ENCODE measurements at places on chromosomes 7 and 10. TPM values are rescaled to one million over a fixed set of nuclear protein-coding genes. Genes with fewer than 3 reads are reported as not detected.

TCAF2 gene
- 7.1 TPM for total RNA-seq

HOXA3 gene
- 12.0 TPM for total RNA-seq

CALHM1 gene
- total RNA-seq: not detected

CYP26A1 gene
- total RNA-seq: 2.1 TPM

CARD11 gene
- total RNA-seq: 41.8 TPM

MPP7 gene
- 0.73 TPM for total RNA-seq

PPP1R9A gene
- 3.0 TPM for total RNA-seq

OLAH gene
- total RNA-seq: 0.51 TPM

HMX3 gene
- total RNA-seq: not detected

CAV2 gene
- 179 TPM for total RNA-seq

AKR1C4 gene
- not detected for total RNA-seq

BTBD16 gene
- total RNA-seq: 0.78 TPM

DNA sequence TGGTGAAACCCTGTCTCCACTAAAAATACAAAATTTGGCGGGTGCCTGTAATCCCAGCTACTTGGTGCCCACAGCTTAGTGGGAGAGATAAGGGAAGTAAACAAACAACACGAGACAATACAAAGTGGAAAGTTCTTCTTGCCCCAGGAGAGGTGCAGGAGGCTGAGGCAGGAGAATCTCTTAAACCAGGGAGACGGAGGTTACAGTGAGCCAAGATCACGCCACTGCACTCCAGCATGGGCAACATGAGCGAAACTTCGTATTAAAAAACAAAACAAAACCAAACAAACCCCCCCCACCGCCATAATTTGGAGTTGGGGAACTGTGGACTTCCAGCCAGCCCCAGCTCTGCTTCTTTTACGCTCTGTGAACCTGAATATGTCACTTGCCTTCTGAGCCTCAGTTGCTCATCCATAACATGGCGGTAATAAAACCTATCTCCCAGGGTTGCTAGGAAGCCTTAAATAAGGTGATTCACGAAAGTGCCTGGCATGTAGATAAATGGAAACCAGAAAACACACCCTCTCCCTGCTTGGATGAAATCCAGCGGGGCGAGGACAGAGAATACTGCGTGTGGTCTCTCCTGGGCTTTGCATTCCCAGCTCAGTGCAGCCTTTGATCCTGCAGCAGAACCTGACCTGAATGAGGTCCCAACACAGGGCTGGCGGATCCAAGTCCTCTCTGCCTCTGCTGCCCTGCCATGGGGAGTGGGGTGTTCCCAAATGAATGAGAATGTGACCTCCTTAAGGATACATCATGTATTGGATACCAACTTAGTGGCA is 10.2 kb downstream of the MLXIPL start:
- no peak for DNase-seq

DNA sequence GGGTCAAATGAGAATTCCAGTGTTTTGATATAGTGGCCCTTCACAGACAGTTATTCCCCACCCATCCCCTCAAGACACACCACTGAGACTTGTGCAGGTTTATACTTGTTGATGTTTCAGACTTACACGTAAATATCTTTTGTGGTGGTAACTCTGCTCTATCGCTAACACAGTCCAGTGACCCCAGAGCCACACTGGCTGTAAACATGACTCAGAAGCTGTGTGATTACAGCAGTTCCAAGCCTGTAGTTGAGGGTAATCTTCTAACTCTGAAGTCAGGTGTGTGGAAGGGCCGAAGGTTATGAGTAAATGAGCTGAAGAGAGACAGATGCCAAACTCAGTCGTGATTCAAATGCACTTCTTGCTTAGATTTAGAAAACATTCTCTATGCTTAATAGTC is 19.4 kb downstream of the NOBOX start:
- no peak for DNase-seq

- peak; percentile 67 for DNase-seq
Observed at GRCh38 chr10:84360637-84361365, 32.4 kb downstream of the CCSER2 start.

GRCh38 chr10:68192113-68192512 is 39.8 kb downstream of the ATOH7 start:
- no peak for DNase-seq

- no peak for DNase-seq
Observed at GRCh38 chr10:13739183-13739582, 152.4 kb downstream of the PRPF18 start.

DNA sequence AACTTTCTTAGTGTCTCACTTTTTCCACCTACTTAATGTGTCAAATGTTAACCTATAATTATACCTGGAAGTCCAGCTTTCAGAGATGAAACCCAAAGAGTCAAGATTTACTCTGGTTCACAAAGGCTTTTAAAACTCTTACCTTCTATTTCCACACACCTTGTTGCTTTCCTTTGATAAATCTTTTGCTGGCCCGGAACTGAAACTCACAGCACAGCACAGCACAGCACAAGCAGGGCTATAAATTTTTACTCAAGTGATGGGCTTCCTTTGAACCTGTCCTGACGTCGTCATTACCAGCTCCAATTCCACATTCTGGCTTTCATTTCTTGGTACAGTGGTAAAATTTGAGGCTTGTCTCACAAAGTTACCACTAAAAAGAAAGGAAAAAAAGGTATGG is 861.0 kb downstream of the SORCS3 start:
- no peak for DNase-seq

DNA sequence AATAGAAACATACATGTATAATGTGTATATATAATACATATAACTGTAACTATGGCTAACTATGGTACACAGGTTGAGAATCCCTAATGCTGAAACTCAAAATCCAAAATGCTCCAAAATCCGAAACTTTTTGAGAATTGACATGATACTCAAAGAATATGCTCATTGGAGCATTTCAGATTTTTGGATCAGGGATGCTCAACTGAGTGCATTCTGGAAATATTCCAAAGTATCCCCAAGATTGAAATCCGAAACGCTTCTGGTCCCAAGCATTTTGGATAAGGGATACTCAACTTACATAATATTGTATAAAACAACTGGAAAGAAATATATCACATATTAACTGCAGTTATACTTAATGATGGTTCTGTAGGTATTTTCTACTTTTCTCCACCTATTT is 94.2 kb upstream of the ASAH2 start:
- DNase-seq: no peak

GRCh38 chr7:114929570-114929969 is 7.7 kb downstream of the MDFIC start:
- no peak for DNase-seq

DNA sequence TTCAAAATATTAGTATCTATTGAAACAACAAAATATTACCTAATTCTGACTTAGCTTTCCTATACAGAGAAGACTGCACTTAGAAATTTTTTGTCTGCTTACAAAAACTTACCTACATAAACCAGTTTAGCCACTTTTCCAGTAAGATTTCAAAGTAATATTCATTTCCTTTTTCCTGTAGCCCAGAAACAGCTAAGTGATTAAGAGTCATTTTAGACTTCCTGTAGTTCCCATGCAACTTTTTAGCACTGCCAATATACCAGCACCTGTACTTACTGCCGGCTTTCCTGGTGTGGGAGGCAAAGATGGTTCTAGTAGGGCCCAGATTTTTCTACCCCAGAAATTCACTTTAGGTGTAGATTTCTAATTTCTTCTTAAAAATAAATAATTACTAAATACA is 21.8 kb downstream of the NT5C2 start:
- peak; percentile 64 for DNase-seq

GRCh38 chr10:110491346-110491745 is 6.4 kb upstream of the DUSP5 start:
- no peak for DNase-seq

- DNase-seq: peak; percentile 74
Observed at GRCh38 chr7:140022582-140023211, 40.1 kb downstream of the PARP12 start.

DNA sequence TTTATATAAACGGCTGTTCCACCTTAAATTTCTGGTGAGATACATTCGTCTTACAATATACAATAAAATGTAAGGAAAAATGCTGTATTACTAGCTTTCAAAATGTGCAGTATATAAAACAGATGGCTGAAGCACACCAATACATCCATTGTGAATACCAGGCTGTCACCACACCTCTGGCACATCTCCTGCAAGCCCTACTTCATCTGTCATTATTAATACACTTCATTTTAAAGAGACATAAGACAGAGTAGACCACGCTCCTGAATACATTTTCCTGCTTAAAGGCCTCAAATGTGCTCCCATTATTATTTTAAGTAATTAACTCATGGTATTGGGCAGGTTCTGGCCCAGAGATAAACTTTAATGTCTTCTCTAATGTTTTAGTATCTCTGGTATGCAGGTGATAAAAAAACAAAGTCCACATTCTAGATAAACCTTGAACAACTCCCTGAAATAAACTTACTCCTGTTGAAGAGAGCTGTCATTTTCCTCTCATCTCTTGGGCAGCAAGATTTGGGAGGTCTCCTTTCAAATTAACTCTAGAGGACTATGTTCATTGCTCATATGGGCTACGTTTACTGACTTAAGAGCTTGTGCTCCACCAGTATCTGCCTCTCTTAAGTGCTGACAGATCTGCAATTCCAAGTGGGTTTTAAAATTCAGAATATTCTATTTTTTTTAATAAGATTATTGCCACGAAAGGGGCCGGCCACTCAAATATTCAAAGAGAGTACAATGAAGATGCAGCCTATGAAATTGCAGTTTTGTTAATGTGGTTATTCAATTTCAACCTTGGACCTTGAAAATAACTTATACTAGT is 396.5 kb upstream of the SEMA3D start:
- DNase-seq: no peak

GRCh38 chr7:2104107-2104710 is 128.5 kb downstream of the MAD1L1 start:
- peak; percentile 87 for DNase-seq

DNA sequence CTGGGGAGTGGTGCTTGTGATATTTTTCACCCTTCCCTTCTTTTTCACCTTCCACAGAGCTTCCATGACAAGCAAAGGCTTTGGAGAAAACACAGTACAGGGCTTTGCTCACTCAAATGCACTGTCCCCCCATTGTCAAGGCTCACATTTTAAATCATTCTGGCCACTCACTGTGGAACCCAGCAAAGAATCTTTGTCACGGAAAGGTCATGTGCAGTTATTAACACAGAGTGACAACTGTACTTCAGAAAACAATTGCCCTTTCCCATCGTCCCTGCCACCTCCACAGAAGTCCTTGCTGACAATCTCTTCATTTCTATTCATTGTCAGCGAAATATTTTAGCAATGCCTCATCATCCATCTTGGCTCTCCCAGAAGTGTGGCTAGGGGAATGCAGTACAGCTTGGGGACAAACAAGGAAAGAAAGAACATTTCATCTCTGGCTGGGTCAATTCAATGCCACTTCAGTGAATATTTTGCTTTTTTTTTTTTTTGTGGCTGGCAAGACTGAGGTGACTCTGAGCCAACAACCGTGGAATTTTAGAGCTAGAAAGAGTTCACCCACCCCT is 851.0 kb downstream of the KCNMA1 start:
- no peak for DNase-seq

DNA sequence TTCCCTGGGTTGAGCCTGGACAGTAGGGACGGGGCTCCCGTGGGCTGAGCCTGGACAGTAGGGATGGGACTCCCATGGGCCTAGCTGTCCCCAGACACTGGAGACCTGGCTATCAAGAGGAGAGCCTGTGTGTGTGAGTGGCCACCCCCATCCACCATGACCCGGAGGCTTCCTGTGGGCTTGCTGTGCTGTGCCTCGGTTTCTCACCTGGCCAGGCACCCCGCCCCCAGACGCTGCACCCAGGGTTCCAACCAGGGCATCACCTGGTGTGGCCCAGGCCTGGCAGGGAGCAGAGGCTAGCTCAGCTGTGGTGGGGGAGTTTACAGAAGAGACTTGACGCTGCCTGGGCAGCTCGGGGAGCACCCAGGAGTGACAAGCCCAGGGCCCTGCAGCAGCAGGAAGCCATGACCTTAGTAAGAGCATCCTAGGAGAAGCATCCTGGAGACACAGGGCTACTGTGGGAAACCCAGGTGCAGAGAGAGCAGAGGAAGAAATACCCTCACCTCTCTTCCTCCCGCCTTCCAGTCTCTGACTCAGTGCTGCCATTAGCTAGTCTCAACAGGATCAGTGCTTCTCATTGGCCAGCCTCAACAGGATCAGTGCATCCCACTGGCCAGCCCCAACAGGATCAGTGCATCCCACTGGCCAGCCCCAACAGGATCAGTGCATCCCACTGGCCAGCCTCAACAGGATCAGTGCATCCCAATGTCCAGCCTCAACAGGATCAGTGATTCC is 61.0 kb downstream of the PDGFA start:
- no peak for DNase-seq

GRCh38 chr7:24808518-24808917 is 51.3 kb upstream of the GSDME start:
- DNase-seq: no peak

DNA sequence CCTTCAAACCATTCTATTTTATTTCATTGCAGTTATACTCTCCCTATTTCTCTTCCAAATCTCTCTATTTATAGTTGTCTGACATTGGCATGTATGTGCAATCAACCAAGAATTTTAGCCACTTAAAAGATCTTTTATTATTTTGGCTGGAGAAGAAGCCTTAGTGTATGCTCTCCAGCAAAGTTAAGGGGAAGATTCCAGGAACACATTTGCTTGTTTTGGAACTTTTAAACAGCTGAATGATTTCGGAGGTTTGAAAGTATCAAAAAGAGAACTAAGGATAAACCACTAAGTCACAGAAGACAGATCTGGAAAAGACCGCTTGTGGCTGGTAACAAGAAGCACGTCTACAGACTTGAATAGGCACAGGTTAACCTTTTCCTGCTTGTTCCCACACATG is 182.2 kb upstream of the FZD1 start:
- DNase-seq: no peak

DNA sequence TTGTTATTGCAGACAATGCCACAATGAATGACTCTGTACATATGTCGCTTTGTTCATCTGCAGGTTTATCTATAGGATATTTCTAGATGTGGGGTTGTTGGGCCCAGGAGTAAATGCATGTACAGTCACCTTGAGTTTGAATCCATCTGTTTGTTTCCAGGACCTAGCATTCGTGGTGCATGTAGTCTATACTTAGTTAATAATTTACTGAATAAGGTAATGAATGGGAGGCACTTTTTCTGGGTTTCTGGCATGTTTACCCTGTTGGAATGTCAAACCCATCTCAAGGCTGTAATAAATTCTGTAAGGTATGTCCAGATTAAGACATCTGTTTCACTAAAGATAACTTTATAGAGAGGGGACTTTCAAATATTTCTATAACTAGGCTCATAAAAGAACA is 23.5 kb downstream of the HECTD2 start:
- DNase-seq: no peak

GRCh38 chr7:138352570-138353461 is 107.2 kb upstream of the TRIM24 start:
- DNase-seq: no peak

DNA sequence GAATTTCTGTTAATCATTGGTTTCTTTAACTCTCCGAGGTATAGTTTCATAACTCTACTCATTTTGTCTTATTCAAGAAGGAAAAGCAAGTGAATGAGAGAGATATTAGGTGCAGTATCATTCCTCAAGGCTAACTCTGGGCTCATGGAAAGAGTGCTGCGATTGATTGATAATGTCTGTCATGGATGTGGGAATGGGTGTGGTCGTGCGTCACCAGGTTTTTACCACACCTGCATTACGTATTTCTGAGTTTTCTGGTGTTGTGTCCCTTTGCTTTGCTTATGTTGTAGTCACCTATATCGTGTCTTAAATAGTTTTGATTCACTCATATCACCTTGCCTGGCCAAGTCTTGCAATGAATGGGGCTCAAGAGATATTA is 44.9 kb upstream of the ZNF438 start:
- no peak for DNase-seq

GRCh38 chr7:101594790-101595189 is 34.3 kb downstream of the MYL10 start:
- no peak for DNase-seq

Data from endothelial cell of umbilical vein (primary cell).